ENCODE measurements at places on chromosomes 4 and X.

- no peak for DNase-seq
Measured at GRCh38 chr4:121277194-121278105, 103.4 kb downstream of the QRFPR start.

DNA sequence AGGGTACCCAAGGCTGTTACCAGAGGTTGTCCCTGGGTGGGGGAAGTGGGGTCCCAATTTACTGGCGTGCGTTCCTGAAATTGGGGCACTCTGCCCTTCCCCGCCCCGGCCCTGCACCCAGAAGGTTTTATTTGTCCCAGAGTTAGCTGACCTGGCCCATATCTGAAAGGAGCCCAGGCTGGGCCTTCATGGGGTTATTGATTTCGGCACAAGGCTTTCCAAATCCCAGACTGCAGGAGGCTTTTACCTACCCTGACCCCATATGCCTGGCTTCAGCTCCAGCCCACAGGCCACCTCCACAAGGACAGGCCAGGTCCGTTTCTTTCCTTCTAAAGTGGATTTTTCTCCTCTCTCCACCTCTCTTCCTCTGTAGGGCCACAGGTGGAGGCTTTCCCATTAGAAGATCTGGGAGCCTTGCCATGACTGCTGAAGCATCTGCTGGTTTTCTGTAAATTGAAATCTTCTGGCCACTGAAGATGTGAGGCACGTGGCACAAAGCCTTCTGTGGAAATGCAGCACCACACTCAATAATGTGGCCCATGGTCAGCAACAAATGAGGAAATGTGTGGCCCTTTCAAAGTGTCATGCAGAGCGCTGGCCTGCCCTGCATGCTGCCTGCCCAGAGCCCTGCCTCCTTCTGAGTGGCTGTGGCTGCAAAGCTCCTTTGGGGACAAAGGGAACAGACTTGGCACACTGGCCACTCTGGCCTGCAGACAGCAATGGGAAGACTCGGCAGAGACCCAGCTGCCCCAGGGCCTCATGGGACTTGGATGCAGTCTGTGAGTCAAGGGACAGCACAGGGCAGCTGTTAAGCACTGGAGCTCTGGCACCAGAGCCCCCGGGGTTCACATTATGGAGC, 43.1 kb upstream of the MTM1 start:
- DNase-seq = no peak

DNA sequence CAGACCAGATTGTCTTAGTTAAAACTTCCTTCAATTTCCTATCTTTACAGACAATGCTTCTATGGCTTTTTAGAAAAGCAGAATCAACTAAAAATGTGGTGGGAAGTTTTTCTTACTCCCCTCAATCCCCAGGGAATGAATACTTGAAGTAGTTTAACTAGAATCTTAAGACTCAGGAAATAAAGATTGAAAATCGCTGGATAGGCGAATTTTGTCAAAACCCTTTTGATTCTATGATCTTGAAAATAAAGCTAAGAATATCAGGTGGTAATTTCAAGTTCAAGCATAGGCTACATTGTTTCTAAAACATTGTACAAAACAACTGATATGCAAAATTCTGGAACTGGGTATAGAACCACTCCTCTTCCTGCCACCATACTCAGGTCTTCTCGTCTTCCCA, 276.5 kb upstream of the GK2 start:
- DNase-seq = no peak

GRCh38 chr4:165131247-165131832, 18.7 kb upstream of the TMEM192 start:
- DNase-seq = no peak

DNA sequence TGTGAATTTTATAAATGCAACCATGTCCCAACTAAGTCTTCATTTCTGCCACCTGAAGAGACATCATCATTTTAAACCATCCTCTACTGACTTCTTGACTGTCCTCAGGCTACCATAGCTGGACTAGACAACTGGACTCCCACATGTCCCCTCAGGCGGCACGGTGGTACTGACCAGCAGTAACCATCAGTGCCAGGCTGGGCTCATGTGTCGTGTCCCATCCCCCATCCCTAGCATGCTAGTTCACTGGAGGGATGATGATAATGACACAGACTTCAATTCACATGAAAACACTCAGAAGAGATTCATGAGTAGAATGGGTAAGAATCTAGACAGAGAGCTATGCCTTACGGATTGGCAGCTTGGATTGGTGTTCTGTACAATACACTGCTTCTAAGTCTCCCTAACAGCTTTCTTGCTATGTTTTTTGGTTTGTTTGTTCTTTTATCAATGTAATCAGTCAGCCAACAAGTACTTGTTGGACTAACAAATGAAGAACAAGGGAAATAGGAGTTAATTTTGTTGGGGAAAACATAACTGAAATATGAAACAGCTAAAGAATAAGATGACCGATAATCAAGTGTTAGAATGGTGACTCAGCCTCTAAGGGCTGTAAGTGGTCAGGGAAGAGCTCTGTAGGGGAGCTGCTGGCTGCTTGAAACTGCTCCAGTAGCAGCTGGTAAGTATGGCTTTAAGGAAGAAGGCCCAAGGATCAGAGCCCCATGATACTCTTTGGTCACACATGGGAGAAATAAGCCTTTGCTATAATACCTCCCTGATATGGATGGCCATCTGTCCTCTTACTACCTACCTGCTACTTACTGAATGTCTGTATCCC, 10.3 kb downstream of the ZDHHC9 start:
- no peak for DNase-seq

DNA sequence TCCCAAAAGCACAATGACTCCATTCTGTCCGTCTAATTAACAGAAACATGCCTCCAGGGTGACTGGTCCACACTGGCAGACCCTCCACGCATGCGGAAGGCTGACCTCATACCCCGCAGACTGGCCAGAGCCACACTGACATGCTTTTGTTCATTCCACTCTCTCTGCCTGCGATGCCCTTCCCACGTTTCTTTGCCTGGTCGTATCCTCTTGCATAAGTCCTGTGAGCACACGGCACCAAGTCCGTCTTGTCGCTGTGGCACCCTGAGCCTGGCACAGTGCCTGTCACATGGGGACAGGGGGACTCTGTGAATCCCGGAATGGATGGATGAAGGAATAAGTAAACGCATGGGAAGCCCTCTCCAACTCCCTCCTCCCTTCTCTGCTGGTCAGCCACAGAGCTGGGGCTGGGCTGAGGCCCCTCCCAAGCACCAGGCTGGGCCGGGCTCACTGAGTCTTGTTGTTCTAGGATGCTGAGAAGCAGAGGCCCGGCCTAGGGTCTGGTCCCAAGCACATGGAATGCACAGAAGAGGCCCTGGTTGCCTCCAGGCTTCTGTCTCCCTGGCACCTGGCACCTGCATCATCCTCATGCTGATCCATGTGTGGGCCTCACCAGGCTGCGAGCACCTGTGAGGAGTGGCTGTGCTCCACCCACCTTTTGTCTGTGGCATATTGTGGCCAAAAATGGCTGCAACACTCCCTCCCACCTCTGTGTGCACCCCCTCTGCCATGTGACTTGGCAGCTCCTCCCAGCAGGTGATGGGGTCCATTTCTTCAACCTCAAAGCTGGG, 38.9 kb upstream of the C4orf50 start:
- no peak for DNase-seq

DNA sequence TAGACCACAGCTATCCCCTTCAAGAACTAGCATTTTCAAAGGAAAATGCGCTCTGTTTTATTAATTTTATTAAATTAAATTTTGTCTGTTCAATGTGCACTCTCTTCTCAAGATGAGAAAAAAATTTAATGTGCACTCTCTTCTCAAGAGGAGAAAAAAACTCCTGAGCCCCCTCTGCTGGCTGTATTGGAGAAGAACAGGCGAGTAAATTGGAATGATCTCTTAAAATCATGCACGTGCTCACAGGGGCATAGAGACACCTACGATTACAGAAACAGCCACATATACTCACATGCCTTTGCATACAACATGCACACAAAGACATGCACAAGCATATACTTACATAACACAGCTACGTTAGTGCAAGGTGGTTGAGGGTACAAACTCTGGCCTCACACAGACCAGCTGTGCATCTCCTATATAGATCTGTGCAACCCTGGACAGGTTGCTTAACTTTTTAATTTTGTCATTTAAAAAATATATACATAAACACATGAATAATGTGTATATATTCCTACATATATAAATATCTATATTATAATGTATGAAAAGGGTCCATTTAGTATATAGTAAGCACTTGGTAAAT, 176.2 kb upstream of the CXorf66 start:
- DNase-seq = no peak

DNA sequence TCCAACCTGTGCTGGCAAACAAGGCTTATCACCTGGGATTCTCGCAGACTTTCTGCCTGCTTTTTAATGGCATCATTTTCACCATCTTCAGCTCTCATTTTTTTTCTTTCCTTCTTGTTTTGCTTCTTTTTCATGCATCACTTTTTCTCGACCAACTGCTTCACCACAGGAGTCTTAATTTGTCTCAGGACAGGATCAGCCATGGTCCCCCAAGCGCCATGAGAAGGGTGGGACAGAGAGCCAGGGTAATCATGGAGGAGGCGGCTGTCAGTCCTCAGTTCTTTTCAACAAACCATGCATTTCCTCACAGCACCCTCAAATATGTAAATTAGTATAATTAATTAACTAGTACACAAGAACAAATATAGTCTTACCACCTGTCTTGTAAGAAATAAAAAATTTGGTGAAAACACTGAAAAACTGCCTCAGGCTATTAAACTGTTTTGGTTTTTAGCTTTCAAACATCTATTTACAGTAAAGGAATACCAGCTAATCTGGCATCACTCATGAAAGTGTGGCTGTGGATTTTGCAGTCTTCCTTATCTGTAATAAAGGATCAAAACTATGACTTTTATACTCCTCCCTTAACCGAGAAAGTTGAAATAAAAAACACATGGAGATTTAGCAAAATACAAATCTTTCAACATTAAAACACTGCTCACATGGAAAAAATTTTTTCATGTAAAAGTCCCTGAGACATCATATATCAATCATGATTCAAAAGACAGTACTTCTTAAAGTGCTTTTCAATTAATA, 19.1 kb downstream of the EIF4E start:
- no peak for DNase-seq

DNA sequence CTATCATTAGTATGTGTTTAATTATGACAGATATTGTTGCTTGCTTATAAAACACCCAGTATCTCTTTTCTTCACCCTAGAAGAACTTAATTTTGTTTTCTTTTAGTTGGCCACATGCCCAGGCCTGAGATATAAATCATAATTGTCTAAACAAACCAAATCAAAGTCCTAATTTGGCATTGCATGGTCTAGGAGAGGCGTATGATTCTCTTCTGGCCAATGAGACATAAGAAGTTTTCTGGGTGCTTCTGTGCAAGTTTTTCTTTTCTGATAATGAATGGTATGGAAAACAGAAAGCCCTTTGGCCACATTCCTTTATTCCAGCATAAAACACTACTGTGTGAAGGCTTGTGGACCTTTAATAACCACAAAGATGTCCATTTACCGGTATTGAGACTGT, 192.9 kb upstream of the CTSO start:
- DNase-seq = no peak

- no peak for DNase-seq
Measured at GRCh38 chr4:186725469-186726425, 2.1 kb upstream of the FAT1 start.

GRCh38 chr4:57156242-57156990, 46.2 kb upstream of the IGFBP7 start:
- DNase-seq = no peak

DNA sequence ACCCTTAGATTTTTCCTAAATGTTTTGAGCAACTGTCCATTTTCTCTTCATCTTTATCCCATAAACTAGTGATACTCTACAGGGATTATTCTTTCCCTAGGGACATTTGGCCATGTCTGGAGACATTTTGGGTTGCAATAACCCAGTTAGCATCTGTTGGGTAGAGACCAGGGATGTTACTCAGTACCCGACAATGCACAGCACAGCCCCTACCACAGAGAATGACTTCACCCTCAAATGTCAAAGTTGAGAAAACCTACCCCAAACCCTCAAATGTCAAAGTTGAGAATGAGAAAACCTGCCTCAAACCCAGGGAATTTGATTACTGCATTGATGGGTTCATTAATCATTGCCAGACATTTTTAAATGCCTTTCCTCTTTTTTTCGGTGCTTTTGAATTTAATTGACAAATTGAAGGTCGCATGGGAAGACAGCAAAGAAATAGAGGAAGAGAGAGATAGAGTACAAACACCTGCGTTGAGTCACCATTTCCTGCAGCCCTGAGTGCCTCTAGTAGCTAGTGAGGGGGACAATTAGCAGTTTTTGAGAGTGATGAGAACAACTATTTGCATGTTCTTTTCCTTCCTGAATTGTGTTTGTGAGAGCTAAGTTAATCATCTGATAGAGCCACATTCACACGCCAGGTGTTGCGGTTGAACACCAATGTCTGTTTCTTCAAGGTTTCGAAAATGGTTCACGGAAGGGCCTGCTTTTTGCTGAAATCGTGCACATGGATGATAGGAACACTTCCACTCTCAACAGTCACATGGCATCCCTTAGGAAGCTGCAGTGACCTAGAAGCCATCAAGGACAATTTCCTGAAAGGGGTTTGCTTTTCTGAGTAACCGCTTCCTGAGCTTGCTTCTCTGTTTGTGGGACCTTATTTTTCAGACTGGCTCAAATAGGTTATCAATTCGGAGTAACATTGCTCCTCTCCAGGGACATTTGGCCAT, 203.9 kb upstream of the VCX3A start:
- no peak for DNase-seq

DNA sequence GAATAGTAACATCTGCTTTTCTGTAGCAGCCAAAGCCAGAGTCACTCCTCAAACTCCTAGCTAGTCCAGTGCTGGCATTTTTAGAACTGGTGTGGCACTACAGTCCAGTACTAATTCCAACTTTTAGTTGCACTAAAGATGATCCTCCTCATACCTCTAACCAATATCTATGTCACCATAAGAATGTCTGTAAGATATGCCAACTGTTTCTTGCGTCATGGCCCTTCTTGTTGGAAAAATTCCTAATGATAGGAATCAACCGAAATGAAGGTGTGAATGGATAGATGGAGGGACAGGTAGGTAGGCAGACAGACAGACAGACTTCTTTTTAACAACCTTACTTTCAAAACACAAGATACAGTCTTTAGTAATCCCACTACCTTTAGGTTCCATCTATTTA, 74.6 kb upstream of the PRSS48 start:
- no peak for DNase-seq

DNA sequence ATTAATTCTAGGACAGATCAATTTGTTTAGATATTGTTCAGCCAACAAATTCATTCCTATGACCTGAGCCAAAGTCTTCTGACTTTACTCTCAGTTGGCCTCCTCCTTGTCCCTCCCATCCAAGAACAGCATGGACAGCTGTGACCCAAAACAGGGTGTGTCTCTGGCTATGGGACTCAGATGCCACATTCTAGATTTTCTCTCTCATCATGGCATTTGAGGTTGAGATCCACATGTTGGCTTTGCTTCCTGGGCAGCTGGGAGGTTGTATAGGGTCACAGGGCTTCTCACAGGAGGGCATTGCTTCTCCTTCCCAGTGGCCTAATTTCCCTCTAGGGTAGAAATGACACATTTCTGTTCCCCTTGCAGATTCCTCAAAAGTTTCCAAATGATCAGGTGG, 22.6 kb upstream of the EGF start:
- no peak for DNase-seq

- no peak for DNase-seq
Measured at GRCh38 chr4:152786627-152787026, 6.9 kb downstream of the ARFIP1 start.

- DNase-seq = no peak
Measured at GRCh38 chr4:53716011-53716410, 124.7 kb upstream of the LNX1 start.

- no peak for DNase-seq
Measured at GRCh38 chr4:10181745-10182445, 65.3 kb upstream of the WDR1 start.

GRCh38 chr4:39881789-39882188, 95.9 kb downstream of the PDS5A start:
- no peak for DNase-seq

GRCh38 chrX:71241301-71241700, 12.6 kb downstream of the ZMYM3 start:
- DNase-seq = no peak
